H7 (cell line): ENCODE measurements at places on chromosomes 12 and 14.

DNA sequence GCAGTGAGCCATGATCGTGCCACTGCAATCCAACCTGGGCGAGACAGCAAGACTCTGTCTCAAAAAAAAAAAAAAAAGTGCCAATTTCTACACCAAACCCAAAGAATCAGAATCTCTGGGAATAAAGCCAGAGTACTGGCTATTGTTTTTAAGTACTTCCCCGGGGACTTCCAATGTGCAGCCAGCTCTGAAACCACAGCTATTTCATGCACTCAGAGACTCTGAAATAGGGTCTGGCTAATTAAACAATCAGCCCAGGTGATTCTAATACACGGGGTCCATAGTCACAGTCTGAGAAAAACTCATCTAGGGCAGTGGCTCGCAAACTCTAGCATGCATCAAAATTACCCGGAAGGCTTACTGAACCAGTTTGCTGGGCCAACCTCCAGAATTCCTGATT is 56.3 kb downstream of the SIX6 start:
- no peak for DNase-seq

DNA sequence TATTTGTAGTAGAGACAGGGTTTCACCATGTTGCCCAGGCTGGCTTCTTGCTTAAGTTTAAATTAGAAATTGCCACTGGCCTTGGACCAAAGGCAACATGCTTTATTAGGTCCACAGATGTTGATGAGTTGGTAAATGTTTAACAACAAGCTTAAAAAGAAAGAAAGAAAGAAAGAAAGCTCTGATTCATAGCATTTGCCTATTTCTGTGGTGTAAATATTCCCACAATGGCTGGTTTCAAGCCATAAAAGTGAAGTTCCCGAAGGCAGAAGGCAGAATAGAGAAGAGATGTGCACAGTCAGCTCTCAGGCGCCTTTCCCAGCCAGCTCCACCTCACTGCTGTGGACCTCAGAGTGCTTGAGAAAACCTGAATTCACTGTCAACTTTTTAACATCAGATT is 26.4 kb downstream of the KCNK13 start:
- no peak for DNase-seq

DNA sequence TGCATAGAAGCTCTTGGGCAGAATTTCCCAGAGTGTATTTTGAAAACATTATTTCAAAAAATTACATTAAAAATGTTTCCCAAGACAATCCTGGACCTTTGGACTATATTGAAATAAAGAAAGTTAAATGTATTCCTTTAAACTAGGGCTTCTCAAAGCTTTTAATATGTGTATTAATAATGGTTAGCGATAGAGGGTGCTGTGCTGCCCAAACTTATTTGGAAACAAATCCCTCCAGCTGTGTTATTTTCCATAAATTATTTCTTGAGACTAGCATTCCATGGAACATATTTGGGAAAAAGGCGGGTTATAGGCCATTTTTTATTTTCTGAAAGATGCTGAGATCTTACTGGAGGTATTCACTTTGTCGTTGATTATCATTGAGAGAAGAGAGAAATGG is 397.8 kb upstream of the MIS18BP1 start:
- DNase-seq: no peak

- peak; percentile 80 for DNase-seq
Observed at GRCh38 chr12:31324116-31324844, 1.7 kb downstream of the SINHCAF start.

DNA sequence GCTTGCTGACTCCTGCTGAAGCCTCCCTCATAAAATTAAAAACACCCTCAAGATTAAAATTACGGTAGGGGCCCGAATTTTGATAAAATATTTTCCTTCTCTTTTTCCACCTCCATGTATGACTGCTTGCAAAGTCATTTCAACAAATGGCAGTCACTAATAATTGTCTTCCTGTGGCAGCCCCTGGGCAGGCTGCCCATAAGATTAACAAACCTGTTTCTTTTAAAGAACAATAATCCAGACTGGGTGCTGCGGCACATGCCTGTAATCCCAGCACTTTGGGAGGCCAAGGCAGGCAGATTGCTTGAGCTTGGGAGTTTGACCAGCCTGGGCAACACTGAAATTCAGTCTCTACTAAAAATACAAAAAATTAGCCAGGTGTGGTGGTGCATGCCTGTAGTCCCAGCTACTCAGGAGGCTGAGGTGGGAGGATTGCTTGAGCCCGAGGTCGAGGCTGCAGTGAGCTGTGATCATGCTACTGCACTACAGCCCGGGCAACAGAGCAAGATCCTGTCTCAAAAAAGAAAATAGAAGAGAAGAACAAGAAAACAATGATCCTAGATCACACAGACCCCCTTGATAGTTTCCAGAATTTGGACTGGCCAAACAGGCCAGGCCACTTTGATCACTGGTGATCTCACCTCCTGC is 8.7 kb downstream of the SAV1 start:
- DNase-seq: no peak

- DNase-seq: no peak
Observed at GRCh38 chr14:65986041-65986440, 500.1 kb upstream of the CCDC196 start.
